ENCODE measurements at places on chromosomes 16 and 17.

- DNase-seq: peak; percentile 17
These were observed 318.7 kb upstream of the RBFOX1 start for GRCh38 chr16:7013990-7014389.

- no peak for DNase-seq
These were observed 22.9 kb upstream of the DYNLRB2 start for GRCh38 chr16:80517846-80518245.

DNA sequence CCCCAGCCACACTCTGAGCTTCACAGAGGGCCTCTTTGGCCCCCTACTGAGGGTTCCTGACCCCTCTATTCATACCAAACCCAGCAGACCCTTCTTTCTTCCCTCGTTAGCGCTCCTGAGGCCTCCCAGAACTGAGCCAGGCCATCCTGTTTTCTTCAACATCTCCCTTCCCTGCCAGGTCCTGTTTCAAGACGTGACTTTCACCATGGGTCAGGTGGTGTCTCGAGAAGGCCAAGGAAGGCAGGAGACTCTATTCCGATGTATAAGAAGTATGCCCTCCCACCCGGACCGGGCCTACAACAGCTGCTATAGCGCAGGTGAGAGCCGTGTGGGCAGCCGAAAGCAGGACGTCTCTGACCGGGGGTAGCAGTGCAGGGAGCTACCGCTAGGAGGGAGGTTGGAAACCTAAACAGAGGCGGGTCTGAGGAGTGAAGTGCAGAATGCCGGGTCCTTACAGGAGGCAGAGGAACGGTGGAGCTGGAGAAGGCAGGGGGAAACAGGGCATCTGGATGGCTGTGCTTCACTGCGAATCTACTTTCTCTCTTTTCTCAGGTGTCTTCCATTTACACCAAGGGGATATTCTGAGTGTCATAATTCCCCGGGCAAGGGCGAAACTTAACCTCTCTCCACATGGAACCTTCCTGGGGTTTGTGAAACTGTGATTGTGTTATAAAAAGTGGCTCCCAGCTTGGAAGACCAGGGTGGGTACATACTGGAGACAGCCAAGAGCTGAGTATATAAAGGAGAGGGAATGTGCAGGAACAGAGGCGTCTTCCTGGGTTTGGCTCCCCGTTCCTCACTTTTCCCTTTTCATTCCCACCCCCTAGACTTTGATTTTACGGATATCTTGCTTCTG, 1.3 kb upstream of the SENP3 start:
- DNase-seq: no peak

GRCh38 chr17:73363442-73364154, 51.8 kb upstream of the CDC42EP4 start:
- no peak for DNase-seq

DNA sequence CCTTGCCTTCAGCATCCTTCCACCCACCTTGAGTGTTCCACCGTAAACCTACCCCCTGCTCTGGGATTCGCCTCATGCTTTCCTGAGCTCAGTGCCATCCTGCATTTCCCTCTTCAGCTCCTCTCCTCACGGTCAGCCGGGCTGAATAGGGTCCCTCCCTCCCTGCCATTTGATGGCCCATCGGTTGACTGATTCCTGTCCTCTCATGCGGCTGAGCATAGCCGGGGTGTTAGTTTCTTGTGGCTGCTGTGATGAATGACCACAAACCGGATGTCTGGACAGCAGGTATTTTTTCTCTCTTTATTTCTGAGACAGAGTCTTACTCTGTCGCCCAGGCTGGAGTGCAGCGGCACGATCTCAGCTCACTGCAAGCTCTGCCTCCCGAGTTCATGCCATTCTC, 44.1 kb upstream of the MGAT5B start:
- DNase-seq: no peak

DNA sequence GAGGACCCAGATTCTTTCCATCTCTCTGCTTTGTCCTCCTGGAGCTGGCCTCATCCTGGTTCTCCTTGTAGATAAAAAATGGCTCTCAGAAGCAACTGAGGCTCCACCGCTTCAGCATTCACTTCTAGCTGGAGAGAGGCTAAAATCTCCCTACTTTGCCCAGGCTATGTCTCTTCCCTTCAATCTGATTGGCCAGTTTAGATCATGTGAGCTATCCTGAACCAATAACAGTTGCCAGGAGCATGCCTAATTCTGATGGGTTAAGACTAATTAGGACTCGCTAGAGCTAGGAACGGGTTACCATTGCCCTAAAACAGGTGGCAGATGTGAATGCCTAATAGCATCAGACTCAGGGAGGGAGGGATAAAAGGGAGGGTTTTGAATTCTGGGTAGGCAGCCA, 89.6 kb downstream of the GPR139 start:
- DNase-seq: no peak

DNA sequence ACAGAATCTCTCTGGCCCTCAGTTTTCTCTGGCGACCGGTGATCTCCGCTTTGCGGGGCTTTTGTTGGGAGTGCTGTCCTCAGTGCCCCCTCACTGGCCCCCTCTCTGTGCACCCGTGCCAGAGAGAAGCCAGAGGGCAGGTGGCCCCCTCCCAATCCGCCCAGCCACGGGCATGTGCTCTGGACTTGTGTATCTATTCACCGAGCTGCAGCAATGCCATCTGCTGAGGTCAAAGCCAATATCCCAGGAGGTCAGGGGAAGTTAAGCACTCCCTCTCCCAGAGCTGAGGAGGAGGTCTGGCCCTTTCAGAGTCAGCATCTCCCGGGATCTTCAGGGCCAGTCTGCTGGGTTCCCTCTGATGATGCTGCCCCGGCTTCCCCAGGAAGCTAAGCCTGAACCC, 5.1 kb downstream of the CACNG5 start:
- DNase-seq: no peak

DNA sequence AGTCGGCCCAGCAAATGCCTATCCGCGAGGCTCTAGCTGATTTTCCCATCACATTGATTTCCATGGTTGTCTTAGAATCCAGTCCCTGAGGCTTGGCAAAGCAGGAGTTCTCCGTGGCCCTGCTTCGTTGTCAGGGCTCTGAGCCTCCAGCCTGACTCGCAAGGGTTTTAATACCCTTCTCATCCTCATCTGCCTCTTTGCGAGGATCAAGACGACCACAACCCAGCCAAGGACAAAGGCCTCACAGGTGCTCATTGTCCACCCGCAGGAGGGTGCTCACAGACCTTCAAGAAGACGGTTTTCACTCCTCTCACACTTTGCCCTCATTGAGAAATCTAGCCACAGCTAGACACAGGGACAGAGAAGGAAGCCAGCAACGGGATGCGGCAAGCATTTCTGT, 610.8 kb downstream of the KCNJ18 start:
- DNase-seq: no peak

DNA sequence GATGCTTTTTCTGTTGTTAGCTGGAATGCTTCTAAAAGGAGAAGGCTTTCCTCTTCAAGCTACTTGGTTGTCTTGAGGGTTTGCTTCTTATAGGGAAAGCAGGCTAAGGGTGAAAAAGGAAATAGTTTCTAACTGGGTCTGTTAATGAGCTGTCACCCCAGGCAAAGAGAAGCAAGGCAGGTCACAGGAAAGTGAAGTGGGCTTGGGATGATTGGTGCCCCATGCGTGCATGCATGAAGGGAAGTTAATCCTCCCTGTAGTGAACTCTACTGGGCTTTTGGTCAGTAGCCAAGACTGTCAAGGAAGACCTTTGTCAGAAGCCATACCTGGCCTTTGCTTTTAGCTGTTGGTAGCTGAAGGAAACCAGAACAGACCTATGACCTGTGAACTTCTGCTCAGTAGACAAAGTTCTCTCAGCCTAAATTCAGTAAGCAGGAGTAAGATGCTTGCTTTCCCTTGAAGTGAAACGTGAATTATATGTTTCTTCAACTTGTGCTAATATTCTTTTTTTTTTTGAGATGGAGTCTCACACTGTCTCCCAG, 16.5 kb downstream of the TENT4B start:
- no peak for DNase-seq

- DNase-seq: no peak
These were observed 797 bp downstream of the HES7 start for GRCh38 chr17:8122924-8123694.

GRCh38 chr16:51093726-51094280, 57.3 kb downstream of the SALL1 start:
- no peak for DNase-seq

DNA sequence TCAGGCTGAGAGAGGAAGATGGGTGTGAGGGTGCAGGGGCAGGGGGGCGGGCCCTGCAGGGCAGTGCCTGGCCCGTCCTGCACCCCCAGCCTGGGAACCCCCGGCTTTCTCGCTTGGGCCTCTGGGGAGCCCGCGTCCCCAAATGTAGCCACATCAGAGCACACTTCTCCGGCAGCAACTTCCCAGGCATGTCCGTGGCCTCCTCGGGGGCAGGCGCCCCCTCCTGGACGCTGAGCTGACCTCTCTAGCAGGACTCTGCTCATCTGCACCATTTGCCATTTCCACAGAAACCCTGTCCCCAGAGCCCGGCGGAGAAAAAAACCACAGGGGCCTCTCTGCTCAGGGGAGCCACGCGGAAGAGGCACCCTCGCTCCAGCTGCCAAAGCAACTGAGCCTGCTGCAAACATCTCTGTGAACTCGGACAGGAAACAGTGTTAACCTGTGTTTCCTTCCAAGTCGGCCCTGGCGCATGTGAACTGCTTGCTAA, 63.4 kb downstream of the KLHDC4 start:
- DNase-seq: no peak

DNA sequence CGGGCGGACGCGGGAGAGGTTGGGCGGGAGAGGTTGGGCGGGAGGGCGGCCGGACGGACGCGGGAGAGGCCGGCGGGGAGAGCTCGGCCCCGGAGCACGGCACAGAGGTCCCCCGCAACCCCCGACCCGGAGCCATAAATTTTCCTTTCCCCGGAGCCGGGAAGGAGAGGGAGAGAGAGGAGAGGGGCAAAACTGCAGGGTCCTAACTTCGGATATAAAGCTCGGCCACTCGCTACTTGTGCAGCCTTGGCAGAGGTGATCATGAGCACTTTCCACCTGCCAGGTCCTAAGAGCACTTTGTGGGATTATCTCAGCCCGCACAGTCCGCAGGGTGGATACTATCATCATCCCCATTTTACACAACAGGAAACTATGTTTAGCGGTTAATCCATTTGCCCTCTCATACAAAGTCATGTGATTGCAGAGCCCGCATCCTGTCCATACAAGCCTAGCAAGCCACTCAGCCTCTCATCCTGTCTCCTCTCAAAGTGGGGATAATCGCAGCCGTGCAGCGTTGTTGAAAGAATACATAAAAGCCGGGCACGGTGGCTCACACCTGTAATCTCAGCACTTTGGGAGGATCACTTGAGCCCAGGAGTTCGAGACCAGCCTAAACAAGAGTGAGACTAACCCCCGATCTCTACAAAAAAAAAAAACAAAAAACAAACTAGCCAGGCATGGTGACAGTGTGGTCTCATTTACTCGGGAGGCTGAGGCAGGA, 780 bp upstream of the DCAKD start:
- no peak for DNase-seq

DNA sequence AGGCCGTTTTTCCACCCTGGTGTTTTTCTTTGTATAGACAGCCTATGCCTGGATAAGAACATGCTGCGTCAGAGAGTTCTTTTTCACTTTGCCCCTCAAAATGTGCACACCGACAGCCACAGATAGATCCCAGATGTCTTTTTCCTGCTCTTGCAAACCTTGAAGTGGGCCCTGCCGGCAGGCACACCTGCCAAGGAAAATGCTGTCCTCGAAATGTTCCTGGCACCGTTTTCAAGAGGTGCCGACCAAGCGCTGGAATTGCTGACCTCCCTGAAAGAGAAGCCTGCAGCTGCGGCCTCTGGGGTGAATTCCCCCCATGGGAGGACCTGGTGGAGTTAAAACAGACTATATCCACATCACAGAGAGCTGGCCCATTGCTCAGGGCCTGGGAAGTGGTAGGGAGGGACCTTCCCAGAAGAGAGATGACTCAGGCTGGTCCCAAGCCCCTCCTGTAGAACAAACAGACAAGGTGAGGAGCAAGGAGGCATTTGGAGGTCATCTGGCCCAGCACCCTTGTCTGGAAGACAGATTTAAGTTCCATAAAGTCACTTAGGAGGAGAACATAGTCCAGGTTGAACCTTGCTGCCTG, 668.1 kb downstream of the MAF start:
- DNase-seq: no peak

DNA sequence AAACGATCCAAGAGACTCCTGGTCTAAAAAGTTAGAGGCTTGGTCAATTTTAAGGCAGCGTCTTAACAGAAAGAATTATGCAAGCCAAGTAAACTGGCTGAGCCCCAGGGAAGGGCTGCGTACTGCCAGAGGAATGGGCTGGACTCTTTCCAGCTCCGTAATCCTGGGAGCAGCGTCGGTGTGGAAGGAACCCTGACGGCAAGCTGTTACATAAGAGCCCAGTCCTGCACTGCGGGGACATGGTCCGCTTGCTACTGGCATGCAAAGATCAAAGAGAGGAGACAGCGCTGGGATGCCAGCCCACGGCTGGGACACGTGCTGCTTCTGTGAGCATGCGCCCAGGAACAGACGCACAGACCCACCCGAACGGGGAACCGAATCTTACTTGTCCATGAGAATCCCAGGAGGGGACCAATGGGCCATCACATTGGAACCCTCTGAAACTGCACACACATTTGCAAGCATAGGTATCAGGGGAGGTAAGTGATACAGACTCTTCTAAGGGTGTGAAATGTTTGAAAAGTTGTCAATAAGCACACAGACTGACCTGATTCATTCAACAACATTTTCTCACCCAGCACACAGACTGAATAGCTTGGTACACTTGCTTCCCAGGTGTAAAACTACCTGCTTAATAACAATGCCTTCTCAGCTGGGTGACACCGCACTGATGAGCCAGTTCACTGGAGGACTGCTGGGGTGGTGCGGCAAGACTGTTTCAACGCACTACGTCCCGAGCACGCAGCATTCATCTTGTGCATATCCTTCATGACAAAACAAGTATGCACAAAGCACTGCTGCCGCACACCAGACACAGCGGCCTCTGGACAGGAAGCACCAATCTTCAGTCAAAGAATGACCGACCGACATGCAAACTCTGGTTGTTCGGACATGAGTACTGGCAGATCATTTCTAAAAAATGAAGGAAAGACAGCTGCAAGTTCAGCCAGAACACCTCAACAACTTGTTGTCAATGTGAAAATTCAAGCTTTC, 94.9 kb downstream of the ANKRD11 start:
- DNase-seq: peak; percentile 67

DNA sequence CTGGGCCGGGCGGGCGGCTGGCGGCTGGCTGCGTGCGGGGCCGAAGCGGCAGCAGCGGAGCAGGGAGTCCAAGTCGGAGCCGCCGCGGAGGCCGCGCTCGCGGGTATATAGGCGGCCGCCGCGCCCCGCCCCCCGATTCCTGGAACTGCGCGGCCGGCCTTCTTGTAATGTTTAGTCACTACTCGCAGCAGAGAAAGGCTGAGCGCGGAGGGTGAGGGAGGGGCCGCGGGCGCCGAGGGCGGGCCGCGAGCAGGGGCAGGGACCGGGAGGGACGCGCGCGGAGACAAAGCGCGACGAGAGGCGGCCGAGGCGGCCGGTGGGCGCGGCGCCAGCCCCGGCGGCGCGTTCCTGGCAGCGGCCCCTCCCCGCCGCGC, at the start of gene SOCS3:
Gene SOCS3, minus strand, starts transcription at position 81 of the 374 bp plus-strand sequence. CDS start 982 bp downstream, outside the sequence.
- peak; percentile 78 for DNase-seq
